ENCODE measurements at places on chromosomes 3 and 15.

DNA sequence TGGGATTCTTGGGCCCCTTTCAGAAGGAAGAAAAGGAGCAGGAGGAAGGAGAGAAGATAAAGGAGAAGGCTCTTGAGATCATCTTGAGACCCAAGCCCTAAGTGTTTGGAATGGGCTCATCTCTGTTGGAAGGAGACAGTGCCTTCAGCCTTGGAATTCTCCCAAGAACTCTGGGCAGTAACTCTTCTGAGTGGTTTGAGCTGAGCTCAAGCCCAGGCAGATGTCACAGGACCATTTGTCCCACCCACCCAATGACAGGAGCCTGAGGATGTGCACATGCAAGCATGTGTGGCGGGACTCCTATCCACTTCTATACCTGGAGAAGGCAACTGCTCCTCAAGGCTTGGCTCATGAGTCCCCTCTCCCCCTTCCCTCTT is 14.6 kb upstream of the TMEM40 start:
- no peak for DNase-seq

GRCh38 chr15:94075349-94075748 is 156.0 kb upstream of the MCTP2 start:
- DNase-seq, result no peak

GRCh38 chr15:85280203-85280602 is 100.2 kb upstream of the AKAP13 start:
- no peak for DNase-seq

GRCh38 chr3:2567451-2567850 is 468.8 kb downstream of the CNTN4 start:
- DNase-seq, result no peak

DNA sequence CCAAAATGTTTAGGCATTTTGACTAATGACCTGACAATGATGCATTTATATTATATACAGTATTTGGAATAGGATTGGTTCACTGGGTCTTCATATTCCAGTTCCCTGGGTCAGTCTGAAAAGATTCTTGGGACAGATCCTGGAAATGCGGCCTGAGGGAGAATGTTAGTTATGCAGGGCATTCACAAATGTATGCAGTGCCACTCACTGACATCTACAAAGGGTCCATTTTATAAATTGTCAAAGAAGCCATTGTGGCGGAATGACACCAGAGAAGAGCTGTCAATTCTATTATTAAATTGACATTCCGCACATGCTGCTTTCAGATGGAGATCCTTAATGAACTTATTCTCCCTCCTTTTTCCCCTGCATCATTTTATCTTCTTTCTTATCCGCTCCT is 176.6 kb downstream of the VGLL3 start:
- DNase-seq, result no peak

- peak; percentile 47 for DNase-seq
Observed at GRCh38 chr15:62125773-62126172, 39.3 kb downstream of the C2CD4B start.

DNA sequence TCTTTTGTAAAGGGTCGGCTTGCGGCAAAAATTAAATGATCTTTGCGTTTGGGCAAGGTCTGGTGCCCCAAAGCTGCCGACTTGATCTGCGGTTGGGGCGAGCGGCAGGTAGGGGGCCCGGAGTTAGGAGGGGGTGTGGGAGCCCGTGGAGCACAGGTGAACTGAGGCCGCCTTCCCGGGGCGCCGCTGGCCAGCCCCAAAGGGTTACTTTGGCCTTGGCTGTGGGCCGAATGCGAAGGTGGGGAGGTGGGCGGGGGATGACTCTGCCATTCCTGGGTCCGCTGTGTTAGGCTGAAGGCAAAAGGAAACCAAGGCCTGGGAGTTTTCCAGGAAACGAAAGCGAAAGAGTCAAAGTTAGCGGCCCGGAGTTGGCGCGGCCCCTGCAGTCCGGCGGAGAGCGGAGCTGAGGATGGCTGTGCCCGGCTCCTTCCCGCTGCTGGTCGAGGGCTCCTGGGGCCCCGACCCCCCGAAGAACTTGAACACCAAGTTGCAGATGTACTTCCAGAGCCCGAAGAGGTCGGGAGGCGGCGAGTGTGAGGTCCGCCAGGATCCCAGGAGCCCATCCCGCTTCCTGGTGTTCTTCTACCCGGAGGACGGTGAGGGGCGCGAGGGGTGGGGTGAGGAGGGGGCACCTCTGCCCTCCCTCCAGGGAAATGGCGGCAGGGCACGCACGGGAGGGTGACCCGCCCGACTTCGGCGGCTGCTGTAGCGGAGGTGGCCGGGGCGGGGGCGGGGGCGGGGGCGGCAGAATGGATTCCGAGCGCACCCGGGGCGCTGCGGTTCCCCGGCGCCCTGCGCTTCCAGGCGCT is at the start of gene PARP14:
Gene PARP14, plus strand, starts transcription at position 365 of the 809 bp plus-strand sequence. Its CDS starts 45 bp downstream, at position 410.
- peak; percentile 72 for DNase-seq

GRCh38 chr3:162122405-162122804 is 625.8 kb downstream of the OTOL1 start:
- DNase-seq, result no peak

DNA sequence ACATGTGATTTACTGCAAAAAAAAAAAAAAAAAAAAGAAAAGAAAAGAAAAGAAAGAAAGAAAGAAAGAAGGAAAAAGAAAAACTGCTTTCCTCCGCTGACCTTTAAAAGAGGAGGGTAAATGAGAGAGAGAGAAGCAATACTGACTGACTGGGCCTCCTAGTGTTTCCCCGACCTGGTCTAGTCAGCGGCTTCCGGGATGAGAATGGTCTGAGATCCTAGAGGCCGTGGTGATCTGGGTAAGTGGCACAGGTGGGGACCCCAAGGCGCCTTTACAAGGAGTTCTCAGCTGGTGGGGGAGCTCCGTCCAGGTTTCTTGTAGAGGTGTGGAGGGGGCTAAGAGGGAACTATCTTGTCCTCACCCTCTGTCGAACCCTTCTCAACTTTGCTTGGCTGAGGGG is 223.1 kb downstream of the MEIS2 start:
- DNase-seq, result no peak

DNA sequence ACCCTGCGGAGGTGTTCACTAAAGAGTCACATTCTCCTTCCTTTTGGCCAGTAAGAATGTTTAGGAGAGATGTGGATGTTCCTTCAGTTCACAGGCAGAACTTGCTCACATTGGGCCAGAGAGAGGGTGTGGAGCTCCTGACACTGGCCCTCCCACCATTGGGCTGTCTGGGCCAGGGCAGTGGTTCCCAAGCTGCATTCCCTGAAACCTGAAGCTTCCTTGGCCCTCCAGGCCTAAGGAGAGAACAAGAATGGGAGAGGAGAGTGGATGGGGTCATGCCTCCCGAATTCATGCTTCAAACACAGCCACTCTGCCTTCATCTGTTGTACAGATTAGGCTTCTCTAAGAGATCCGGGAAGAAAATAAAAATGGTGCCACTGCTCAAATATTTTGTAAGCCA is 257.4 kb downstream of the RORA start:
- no peak for DNase-seq

GRCh38 chr3:153484842-153485241 is 322.8 kb downstream of the RAP2B start:
- no peak for DNase-seq

- no peak for DNase-seq
Observed at GRCh38 chr3:48411606-48412374, 18.1 kb downstream of the PLXNB1 start.

- DNase-seq, result no peak
Observed at GRCh38 chr3:45787551-45787950, 8.8 kb downstream of the SLC6A20 start.

- no peak for DNase-seq
Observed at GRCh38 chr3:49656541-49657112, 17.5 kb upstream of the APEH start.

GRCh38 chr15:33547876-33548275 is 237.1 kb downstream of the RYR3 start:
- peak; percentile 73 for DNase-seq

GRCh38 chr3:43432462-43432861 is 146.1 kb downstream of the SNRK start:
- DNase-seq, result no peak

DNA sequence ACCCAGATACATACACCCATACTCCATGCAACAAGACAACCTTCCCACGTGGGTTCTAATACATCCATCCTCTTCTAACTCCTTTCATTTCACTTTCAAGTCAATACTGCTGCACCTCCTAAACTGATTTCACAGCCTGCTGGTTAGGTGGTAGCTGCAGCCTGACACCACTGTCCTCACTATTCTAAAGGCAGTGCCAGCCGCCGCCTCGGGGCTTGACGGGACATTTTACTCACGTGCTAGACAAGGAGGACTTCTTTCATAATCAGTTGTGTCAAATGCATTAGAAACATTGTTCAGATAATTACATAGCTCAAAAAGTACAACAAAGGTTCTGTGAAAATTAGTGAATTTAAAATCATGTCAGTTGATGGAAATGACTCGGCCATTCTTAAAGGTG is 6.3 kb downstream of the UROC1 start:
- no peak for DNase-seq

DNA sequence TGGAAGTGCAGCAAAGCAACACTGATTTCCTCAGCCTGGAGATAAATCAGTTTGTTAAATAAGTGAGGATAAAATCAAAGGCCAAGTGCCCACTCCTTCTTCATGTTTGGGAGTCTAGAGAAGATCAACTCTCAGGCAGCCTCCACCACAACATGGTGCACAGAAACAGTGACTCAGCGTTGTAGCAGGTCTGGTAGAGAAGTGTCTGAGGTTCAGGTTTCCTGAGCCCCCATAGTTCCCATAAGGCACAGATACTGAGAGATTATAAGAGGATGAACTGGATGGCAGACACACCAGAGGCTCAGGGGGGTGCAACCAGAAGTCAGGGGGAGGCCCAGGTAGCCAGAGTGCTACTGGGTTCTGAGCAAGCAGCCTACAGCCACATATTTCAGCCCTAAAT is 166.7 kb downstream of the FRMD5 start:
- DNase-seq, result no peak

DNA sequence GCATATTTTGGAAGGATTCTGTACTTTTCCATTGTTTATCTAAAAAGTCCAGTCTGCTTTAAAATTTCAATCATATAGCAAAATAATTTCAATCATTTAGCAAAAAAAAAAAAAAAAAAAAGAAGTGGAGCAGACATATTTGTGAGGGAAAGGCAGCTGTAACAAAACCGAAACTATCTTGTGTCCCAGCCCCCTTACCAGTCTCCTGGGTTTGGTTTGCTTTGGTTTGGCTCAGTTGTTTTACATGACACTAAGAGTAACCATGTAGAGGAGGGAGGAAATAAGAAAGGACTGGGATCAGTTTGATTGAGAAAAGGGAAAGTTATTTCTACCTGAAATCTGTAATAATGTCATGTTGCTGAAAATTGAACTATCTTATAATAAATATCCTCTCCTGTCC is 158.8 kb upstream of the GADL1 start:
- DNase-seq, result no peak

DNA sequence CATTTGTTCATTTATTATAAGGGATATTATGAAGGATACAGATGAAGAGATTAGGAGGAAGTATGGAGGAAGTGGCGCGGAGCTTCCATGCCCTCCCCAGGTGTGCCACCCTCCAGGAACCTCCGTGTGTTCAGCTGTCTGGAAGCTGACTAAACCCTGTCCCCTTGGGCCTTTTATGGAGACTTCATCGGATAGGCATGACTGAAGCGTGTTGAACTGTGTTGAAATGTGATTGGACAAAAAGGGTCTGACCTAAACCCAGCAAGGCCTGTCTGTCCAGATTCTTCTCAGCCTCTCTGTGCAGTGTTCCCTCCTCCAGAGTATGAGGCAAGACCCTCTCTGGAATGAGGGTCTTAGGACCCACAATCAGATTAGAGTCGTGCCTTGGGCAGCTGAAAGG is 31.7 kb downstream of the HACD3 start:
- DNase-seq, result no peak

GRCh38 chr15:87944050-87944449 is 312.5 kb downstream of the NTRK3 start:
- no peak for DNase-seq

All from Karpas-422 (cell line).